GM23248 (cell line): ENCODE measurements at places on chromosomes 2 and 18.
A peak's percentile ranks its signal among the peaks of the same experiment; 100 is the strongest.

GRCh38 chr18:9038277-9038871 is 64.1 kb upstream of the NDUFV2 start:
- peak; percentile 32 for DNase-seq

DNA sequence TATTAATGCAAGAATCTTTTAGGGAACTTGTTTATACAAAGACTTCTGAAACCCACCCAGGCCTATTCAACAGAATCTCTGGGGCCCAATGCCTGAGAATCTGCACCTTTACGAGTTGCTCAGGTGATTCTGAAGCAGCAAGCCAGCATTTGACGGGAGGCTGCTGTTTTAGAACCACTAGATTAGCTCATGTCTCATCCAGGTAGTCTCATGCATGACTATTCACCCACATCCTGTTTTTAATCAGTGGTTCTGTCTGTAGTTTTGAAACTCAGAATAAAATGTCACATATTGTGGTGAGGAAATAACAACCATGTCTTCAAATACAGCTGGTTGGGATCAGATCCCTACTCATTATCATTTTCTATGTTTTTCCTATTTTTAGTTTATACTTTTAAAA is 39.5 kb downstream of the CYTIP start:
- peak; percentile 3 for DNase-seq

DNA sequence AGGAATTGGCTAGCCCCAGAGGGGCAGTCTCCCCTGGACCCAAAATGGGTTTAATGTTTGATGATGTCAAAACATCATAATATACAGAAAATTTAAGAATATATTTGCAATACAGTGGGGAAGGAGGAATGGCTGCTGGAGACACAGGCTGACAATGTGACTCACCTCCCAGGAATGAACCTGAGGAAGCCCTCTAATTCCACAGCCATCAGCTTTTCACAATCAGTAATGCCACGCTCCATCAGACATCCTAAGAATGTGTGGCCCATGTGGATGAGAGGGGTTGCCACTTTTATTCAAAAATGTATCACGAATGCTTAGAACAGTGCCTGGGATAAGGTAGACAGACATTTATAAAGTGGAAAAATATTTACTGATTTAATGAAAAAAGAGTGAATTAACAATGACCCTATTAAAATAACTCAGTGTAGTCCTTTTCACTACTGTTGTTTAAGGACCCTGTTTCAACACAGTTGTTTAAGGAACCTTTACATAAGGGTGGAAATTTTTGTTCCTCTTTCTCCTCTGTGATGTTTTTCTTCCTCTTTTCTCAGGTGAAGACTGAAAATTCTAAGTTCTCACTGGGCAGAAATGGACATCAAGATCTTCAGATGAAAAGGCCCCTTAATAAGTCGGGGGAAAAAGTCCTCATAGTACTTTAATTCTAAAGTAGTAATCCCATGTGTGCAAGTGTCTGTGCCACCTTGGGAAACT is 17.5 kb upstream of the TMEM163 start:
- peak; percentile 47 for DNase-seq

GRCh38 chr2:179939259-179939658 is 67.8 kb downstream of the CWC22 start:
- no peak for DNase-seq

- no peak for DNase-seq
These were observed 11.6 kb downstream of the GLI2 start for GRCh38 chr2:120747281-120747680.

DNA sequence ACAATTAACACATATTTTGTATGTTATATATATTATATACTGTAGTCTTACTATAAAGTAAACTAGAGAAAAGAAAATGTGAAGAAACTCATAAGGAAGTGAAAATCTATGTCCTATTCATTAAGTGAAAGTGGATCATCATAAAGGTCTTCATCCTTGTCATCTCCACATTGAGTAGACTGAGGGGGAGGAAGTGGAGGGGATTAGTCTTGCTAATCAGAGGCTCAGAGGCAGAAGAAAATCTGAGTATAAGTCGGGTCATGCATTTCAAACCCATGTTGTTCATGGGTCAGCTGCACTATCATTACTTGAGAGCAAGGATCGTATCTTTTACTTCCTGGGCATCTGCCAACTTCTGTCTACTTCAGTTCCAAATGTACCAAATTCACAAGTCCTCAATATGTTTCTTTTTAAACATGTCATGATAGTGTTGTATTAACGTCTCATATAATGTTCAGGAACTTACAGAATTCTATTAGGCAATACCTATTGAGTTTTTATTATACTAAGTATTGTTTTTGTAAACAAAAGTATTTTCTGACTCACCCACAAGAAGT is 208.9 kb upstream of the BOD1L2 start:
- no peak for DNase-seq

DNA sequence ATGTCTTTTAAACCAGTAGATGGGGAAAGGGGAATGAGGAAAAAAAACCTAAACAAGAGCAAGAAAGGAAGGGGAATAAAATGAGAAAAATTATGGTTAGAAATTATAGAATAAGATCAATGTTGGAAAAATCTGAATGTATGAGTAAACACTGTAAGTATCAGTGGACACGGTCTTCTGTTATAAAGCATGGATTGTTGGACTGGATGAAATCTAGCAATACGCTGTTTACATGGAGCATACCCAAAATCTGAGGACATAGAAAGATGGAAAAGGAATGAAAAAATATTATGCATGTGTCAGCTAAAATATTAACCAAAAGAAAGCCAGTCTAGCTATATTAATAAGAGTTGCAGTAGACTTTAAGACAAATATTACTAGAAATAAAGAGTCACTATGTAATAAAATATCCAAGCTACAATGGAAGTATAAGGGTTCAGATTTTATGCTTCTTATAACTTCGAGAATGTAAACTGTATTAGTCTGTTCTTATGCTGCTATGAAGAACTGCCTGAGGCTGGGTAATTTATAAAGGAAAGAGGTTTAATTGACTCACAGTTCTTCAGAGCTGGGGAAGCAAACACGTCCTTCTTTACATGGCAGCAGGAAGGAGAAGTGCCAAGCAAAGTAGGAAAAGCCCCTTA is 32.4 kb downstream of the DDX1 start:
- no peak for DNase-seq

DNA sequence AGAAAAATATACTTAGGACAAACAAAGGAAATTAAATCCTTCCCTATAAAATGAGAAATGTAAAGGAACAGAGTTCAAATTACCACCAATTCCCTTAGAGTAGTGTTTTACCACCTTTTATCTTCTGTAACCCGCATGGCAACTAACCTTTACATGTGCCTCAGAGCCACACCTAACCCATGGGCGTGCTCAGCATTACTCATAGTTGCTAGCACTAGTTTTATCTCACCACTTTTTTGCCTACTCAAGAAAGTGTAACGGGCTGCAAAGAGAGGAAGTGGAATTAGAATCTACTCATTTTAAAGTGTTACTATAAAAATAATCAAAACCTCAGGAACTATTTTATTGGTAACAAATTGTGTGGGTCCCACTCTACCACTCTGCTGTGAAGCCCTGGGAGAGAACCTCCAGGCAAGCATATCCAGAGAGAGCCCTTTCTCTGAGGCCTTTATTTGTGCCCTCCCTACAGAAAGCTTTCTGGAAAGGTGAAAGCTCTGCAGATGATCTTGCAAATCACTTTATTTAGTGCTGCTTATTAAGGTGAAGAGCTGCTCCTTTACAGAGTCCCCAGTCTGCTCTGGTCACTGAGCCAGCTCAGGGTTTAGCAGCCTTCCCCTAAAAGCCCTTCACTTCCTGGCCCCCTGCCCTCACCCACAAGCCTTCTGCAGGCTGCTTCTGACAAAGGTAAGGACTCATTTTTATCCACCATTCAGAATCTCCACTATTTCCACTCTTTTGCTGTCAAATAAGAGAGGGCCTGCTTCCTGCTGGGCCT is 98.8 kb downstream of the TRABD2A start:
- peak; percentile 34 for DNase-seq

GRCh38 chr2:62824388-62824787 is 118.9 kb downstream of the EHBP1 start:
- DNase-seq = no peak

- DNase-seq = no peak
These were observed 126.2 kb downstream of the CAPN13 start for GRCh38 chr2:30681022-30681421.
